ENCODE measurements at places on chromosomes 13 and 19.

- no peak for DNase-seq
Observed at GRCh38 chr13:40682449-40683240, 16.2 kb upstream of the FOXO1 start.

- peak; percentile 0 for DNase-seq
Observed at GRCh38 chr13:64186503-64187250, 2771.0 kb upstream of the PCDH20 start.

GRCh38 chr19:4455719-4456475, 1.7 kb downstream of the UBXN6 start:
- no peak for DNase-seq

DNA sequence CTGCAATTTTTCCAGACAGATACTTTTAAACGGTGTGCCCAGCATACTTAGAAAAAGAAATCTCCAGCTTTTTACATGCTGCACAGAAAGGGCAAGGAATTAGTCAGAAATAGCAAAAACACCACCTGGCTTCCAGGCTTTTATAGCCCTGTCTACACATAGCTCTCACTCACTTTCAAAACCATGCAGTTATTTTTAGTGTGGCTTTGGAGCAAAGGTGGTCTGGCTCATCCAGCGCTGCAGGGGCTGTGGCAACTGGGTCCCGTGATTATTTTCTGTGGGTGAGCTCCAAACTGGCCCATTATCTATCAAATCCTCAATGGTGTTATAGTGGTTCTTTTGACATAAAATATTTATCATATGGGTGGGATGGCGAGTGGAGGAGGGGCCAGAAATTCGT, 57.0 kb downstream of the COL4A2 start:
- no peak for DNase-seq

DNA sequence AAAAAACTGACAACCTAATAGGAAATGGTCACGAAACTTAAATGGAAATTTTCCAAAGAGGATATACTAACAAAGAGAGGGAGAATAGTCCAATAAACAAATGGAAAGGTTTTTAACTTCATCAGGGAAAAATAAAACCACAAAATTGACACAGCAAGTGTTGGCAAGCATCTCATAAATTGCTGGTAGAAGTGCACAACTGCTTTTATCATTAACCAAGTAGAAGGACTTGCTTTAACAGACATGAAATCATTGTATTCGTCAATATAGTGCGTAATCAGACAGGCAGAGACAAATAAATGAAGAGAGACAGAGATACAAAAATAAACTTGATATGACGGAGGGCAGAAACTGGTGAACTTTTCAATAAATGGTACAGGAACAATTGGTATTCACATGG, 7.4 kb downstream of the TGDS start:
- no peak for DNase-seq

All from AG04449 (cell line).